ENCODE measurements at places on chromosomes 1 and 21.

- DNase-seq = no peak
These were observed 365.5 kb upstream of the SGIP1 start for GRCh38 chr1:66168467-66168887.

DNA sequence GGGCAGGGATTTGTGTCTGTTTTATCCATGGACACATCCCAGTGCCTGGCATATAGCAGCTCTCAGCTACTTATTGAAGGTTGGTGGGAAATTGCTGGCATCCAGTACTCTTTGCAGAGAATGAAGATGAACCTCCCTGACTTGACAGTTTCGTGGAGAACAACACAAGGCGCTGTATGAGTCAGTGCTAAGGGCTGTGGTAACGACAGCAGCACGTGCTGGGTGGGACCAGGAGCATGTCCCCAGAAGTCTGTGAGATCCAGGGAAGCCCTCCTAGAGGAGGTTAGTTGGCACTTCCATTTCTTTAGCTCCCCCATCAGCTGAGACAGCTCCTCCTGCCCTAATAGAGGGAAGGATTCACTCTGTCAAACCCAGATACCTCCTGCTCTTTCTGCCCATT, 25.9 kb upstream of the IL19 start:
- no peak for DNase-seq

DNA sequence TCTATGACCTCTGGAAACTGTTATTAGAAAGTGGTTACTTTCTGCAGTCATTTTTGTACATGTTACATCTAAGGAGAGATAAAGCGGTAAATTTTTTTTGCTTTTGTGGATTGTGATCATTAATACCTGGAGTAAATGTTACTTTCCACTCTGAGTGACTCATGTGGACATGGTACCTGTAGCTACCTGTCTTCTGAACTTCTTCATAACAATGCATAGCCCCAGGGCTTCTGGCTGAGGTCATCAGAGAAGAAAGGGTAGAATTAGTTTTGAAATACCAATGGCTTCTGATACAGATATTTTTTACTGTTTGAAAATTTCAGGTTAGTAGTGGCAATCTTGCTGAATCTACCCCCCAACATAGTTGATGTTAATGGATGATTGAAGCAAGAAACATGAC, 489.3 kb downstream of the RWDD3 start:
- DNase-seq = no peak

GRCh38 chr1:221648201-221648600, 93.7 kb downstream of the DUSP10 start:
- DNase-seq = no peak

GRCh38 chr1:66570196-66570595, 36.2 kb downstream of the SGIP1 start:
- DNase-seq = no peak

DNA sequence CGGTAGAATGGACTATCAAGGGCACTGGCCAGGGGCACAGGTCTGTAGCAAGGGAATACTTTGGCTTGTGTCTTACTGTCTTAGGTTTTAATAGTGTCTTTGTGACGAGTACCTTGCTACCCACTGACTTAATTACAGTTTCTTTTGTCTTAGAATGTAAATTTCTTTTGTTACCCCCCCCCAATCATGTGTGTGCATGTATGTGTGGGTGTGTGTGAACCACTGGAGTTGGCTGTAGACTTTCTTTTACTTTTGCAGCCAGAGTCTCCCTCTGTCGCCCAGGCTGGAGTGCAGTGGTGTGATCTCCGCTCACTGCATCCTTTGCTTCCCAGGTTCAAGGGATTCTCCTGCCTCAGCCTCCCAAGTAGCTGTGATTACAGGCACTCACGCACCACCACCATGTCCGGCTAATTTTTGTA, 61.8 kb upstream of the CLDN14 start:
- DNase-seq = no peak

GRCh38 chr1:169132512-169133227, 26.2 kb downstream of the ATP1B1 start:
- no peak for DNase-seq

DNA sequence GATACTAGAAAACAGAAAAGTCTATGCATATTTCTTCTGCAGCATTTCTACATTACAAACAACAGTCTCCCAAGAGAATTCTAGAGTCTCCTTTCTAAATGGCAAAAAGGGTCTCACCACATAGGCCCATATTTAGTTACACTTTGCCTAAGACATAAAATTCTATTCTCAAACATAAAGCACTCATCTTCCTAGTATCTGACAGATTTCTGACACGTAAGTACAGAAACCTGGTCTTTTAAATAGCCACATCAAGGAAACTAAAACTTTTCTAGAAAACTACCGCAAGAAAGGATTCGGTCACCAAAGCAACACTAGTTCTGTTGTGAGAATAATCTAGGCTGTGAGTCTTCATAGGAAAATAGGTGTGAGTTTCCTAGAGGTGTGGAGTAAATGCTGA, 33.6 kb upstream of the CTSK start:
- DNase-seq = no peak

GRCh38 chr1:202159534-202160371, 649 bp downstream of the PTPN7 start:
- peak; percentile 38 for DNase-seq

- DNase-seq = no peak
These were observed 82.0 kb downstream of the OLFML3 start for GRCh38 chr1:114061121-114061830.

DNA sequence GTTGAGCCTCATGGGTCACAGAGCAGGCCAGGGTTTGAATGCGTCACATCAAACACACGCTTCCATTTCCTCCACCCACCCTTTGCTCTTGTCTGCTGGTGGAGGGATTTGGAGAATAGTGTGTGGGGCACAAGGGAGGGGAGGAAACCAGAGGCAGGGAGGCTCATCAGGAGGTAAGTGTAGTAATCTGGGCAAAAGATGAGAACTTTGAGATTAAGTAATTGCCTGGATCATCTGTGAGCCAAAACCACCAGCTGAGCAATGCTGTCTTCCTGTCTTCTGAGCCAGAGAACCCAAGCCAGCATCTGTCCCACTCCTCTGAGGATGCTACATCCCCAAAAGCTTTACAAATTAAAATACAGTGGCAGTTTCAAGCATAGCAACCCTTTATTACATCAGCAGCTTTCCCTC, 45.2 kb downstream of the C8B start:
- no peak for DNase-seq

GRCh38 chr1:117664314-117664713, 58.5 kb downstream of the TENT5C start:
- no peak for DNase-seq

GRCh38 chr1:181104790-181105133, 16.3 kb downstream of the IER5 start:
- no peak for DNase-seq

- DNase-seq = no peak
These were observed 18.2 kb downstream of the TMEM201 start for GRCh38 chr1:9606948-9607347.

- no peak for DNase-seq
These were observed 195.3 kb downstream of the ZBTB18 start for GRCh38 chr1:244246334-244246733.

DNA sequence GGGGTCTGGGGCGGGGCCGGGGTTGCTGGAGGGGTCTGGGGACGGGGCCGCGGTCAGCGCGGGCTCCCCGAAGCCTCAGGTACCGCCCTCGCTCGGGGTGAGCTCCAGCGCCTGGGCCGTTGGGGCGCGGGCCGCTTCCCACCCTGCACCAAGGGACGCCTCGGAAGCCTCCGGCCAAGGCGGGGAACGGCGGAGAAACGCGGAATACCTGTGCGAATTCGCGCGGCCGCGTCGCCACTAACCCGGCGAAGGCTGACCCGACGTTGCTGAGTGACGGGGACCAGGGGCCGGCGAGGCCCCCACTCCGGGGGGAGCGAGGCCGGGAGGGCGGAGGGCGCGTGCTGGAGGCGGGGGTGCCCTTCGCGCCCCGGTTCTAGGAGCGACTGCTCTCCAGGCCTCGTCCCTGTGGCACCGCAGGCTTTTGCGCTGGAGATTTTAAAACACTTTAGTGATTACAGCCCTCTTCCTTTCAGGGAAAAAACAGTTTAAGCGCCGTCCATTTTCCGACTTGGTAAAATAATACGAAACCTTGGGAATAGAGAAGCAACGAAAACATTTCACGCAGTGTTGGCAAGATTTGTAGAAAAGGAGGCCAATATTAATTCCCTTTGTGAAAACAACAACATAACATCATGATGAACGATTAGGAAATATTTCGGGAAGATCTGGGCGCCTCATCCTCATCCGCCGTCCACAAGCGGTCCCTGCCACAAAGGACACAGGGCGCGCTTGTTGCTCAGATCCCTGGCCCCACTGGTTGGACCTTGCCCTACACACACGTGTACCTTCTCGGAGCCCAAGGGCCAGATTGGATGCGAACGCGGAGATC, 971 bp upstream of the GNG4 start:
- DNase-seq = no peak

- no peak for DNase-seq
These were observed 418.1 kb downstream of the DISC1 start for GRCh38 chr1:232044728-232045127.

- DNase-seq = no peak
These were observed 16.7 kb upstream of the COL6A2 start for GRCh38 chr21:46081022-46081861.

DNA sequence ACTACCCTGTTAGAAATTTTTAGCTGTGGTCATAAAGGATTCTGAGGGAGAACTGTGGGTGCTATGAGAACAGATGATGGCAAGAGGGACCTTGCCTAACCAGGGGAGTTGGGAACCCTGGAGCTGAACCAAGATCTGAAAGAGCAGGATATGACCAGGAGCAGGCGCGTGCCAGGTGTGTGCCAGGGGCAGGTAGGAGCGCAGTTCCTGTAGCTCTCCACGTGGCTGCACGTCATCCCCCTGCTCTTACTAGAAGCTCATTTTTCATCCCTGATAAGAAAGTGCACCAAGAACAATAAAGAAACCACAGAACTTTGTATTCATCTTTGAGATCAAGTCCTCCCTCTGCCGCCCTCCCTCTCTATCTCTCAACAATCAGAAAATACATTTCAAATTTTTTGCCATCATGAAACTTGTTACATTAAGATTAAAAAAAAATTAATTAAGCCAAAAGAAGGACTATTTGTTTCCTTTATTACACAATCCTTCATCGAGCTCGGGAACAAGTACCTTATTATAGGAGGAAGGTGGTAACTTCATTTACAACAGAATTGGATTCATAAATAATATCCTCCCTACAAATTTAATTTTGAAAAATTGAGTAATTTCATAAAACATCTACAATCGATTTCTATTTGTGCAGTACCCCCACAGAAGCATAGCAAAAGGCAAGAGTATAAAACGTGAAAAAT, 78.5 kb downstream of the SLC35F3 start:
- DNase-seq = no peak

DNA sequence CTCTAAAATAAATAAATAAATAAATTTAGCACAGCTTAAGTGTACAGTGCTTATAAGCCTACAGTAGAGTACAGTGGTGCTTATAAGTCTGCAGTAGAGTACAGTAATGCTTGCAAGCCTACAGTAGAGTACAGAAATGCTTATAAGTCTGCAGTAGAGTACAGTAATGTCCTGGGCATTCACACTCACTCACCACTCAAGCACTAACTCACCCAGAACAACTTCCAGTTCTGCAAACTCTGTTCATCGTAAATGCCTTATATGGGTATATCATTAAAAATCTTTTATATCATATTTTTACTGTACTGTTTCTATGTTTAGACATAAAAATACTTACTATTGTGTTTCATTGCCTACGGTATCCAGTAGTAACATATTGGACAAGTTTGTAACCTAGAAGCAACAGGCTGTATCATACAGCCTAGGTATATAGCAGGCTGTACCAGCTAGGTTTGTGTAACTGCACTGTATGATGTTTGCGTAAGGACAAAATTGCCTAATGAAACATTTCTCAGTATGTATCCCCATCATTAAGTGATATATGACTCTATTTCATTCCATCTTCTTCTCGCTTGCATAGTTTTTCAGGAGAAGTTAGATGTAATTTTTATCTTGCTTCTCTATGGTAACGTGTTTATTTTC, 14.0 kb upstream of the S100B start:
- DNase-seq = no peak

GRCh38 chr1:30649321-30649991, 73.9 kb downstream of the MATN1 start:
- no peak for DNase-seq

- DNase-seq = no peak
These were observed 25.9 kb downstream of the RUNX3 start for GRCh38 chr1:24903955-24904730.

DNA sequence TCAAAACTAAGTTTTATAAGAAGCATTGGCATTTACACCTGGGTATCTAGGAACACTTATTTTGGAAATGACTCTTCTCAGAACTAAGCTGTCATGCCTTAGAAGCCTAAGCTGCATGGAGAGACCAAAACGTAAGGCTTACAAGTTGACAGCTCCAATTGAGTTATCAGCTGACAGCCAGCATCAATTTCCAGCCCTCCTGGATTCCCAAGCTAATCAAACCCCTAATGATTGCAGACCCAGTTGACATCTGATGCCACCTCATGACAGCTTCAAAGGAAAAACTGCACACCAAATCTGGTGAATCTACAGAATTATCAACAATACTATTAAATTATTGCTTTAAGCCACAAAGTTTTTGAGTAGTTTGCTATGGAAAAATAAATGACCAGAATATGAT, 187.6 kb upstream of the PRMT6 start:
- no peak for DNase-seq

DNA sequence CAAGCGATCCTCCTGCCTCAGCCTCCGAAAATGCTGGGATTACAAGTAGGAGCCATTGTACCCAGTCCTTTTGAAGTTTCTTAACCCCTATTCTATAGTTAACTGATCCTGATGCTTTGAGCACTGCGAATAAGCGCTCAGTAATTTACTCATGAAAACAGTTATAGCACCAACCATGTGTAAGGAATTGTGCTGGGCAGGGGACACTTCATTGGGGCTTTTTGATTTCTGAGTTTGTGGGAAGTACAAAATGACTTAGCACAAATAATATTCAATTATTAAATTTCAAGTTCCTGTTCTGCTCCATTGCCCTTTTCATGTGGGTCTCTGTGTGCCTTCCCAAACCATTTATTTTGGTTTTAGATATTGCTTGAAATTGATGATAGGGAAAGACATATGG, 6.2 kb upstream of the HIPK1 start:
- no peak for DNase-seq

GRCh38 chr1:53332833-53333232, 5.0 kb upstream of the LRP8 start:
- DNase-seq = no peak

DNA sequence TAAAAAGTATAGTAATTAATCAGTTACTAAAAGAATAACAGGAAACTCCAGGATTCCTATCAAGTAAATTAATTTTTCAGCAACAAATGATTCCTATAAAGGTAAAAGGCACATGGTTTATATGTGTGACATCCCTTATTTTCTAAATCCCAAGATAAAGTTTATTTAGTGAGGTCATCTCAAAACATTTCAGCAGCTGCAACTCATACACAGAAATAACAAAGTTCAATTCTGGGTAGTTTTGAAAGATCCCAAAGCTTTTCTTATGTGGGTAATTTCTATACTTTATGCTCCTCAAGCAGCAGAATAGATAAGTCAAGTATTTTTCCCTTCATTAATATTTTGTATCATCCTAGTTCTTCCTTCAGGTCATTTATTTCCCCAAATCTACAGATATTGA, 117.7 kb downstream of the EIF4G3 start:
- DNase-seq = no peak

- DNase-seq = no peak
These were observed 46.7 kb downstream of the CLIC6 start for GRCh38 chr21:34715518-34715917.
